AG04449 (cell line): ENCODE measurements at places on chromosomes 2 and 18.

GRCh38 chr18:77013811-77014521 lies 118.6 kb downstream of the MBP start:
- DNase-seq: no peak

DNA sequence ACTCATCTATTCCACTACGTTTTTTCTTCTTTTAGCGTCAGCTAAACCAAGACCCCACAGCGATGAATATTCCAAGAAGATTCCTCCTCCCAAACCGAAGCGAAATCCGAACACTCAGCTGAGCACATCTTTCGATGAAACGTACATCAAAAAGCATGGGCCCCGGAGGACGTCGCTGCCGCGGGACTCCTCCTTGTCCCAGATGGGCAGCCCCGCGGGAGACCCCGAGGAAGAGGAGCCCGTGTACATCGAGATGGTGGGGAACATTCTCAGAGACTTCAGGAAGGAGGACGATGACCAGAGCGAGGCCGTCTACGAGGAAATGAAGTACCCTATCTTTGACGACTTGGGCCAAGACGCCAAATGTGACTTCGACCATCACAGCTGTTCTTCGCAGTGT lies 182.4 kb downstream of the NYAP2 start:
- DNase-seq: no peak

GRCh38 chr2:241120440-241120839 lies 18.4 kb upstream of the MTERF4 start:
- no peak for DNase-seq

DNA sequence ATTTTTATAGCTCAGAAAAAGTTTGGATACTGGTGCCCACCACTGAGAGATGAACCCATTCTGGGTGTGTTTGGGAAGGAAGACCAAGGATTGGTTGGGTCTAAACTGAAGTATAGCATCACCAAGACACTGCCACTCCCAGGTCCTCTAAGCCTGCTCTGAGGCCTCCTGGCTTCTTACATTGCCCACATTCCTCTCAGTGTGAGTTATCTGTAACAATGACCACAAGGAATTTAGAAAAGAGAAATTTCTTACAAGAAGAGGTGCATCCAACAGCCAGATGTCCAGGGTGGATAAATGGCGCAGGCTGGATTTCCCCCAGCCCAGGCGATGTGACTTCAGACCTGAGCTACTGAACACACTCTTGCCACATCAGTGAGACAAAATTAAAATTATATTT lies 1.6 kb upstream of the GPR45 start:
- peak; percentile 87 for DNase-seq

- no peak for DNase-seq
Measured at GRCh38 chr2:32801741-32802140, 145.0 kb upstream of the LTBP1 start.

GRCh38 chr2:181376442-181376841 lies 80.7 kb upstream of the ITGA4 start:
- DNase-seq: no peak

DNA sequence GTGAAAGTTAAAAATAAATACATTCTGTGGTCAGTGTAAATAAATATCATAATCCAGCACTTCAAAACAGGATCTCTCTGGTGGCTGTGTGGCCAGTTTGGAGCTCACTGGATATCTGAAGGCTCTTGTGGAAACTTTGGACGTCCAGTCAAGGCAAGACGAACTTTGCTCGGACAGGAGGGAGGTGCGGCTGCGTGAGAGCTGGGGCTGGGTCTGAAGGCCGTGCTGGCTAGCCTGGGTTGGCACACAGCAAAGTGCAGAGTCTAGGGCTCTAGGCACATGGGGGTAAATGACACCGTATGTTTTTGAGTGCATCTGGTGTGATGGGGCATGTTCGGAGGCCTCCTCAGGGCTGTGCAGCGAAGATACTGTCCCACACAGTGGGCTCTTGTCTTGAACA lies 78.9 kb upstream of the TXNDC2 start:
- no peak for DNase-seq

GRCh38 chr18:21167641-21168377 lies 56.2 kb upstream of the ROCK1 start:
- no peak for DNase-seq

DNA sequence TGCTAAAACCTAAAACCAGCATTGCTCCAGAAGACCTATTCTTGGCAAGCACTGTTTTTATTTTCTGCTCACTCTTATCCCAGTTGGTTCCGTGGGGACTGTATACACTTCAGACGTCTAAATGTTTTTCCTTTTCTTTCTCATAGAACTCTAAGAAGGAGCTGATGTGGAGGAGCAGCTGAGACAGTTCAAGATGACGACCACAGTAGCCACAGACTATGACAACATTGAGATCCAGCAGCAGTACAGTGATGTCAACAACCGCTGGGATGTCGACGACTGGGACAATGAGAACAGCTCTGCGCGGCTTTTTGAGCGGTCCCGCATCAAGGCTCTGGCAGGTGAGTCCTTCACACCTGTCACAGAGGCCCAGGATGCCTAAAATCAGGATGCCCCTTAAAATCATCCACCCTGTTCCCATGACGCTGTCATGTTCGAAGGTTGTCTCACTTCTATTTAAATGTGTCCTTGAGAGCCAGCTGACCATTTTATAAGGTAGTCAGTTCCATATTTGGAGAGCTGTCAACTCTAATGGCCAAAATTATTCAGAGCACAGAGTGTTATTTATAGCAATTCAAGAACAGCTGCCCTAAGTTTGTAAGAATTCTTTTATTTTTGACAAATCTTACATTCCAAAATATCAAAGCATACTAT lies 70.2 kb downstream of the SPTBN1 start:
- no peak for DNase-seq

DNA sequence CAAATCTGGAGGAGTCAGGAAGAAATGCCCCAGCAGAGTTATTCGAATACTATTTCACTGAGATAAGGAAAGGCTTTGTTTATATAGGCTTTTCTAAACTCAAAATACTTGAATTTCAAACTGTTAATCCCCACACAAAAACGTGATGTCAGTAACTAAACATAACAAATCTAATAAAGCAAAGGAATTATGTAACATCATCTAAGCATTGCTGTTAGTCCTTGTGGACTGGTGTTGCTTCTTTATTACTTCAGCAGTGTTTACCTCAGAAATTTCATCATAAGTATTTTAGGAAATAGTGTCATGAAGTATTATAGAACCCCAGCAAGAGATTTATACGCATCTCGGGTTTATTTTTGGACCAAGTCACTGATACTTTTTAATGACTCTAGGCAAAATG lies 19.7 kb upstream of the SANBR start:
- DNase-seq: no peak

DNA sequence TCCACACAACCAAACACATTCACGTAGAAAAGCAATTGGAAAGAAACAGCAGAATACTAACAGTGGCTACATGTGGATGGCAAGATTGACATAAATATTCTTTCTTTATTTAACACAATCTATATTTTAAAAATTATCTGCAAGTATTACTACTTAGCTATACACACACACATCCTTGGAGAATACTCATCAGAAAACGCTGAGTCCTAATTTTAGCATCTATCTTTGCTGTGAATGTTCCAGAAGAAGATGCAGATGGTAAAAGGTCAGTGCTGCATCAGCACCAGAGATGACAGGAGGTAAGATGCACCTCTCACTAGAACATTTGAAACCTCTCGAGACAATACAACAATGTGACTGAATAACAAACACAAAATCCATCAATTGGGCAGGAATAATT lies 148.5 kb downstream of the L3MBTL4 start:
- DNase-seq: no peak

- DNase-seq: no peak
Measured at GRCh38 chr2:45912109-45912508, 260.6 kb downstream of the PRKCE start.

DNA sequence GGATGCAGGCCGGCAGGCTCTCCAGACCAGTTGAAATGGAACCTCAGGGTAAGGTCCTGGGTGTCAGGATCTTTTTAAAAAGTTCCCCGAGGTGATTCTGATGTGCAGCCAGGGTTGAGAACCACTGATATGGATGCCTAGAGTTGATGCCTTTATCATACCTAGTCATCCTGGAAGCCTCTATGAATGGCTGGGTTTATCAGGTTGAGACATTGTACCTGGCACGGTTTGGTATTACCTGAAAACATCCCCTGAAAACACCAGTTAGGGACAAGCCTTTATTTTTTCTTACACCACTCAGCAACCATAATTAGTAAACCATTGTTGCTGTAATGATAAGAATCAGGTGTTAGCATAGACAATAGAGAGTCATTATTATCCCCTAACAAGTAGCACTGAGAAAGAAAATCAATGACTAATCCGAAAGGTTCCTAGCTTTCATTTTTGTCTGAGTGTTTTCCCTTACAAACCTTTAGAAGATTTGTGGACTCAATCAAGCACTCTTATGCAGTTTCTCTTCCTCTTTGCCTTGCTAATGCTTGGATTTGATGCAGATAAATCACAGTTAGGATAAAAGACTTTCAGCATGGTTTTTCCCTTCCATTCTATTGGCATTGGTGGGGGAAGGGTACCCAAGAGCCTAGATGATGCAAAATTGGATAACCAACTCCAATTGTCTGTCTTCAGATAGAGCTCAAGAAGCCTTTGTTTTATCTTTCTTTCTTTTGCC lies 116.5 kb upstream of the LYPD6 start:
- DNase-seq: no peak

DNA sequence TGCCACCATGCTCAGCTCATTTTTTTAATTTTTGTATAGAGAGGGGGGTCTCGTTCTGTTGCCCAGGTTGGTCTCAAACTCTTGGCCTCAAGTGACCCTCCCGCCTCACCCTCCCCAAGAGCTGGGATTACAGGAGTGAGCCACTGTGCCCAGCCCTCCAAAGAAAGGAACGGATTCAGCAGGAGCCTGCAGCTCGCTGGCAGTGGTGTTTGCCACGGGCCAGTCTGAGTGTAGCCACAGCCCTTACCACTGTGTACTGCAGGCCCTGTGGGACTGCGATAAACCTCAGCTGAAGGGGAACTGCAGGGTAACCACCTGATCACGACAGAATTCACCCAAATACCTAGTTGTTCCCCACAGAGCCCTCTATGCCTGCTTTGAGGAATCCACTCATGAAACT lies 6.8 kb downstream of the COPS9 start:
- no peak for DNase-seq

DNA sequence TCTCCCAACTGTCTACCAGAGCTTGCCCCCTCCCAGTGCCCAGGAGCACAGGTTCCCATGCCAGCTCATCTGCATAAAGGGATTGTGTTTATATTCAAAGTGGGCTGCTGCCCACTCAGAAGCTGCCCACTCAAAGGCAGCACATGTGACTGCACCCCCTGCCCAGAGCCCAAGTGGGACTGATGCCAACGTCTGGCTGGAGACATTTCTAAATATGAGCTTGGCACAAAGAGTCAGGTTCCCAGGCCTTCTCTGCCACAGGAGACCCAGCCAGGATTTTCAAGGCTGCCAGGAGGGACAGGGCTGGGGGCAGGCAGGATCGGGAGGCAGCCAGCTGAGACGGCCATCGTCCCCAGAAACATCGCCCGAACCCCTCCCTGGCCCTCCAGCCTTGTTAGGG lies 67.1 kb downstream of the ZBTB7C start:
- DNase-seq: no peak

DNA sequence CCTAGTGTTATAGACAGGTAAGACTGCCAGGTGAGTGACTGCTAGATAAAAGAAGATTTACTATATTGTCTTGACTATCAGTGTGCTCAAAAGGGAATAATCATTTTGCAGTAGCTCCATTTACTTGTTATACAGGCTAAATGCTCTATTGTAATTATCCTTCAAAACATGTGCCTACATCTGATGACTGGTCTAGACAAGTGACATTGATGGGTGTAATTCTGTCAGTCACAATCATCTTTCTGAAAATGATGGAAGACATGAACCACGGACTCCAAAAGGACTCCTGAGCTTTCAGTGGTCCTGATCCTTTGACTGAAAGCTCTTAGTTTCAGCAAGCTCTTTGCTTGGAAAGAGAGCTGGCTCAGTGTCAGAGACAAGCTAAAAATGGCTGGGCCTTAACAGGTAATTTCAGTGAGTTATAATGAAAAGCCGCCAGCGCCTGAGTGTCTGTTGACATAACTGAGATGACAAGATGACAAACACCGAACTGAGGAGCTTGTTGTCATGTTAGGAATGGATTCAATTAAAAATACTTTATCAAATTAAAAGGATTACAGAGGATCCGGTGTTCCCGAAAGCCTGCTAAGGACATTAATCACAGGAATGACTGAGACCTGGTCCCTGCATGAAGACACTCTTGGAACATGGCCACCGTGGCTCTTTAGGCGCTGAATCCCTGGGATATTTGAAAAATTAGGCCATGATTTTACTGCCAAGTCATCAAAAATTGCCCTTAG lies 141.7 kb downstream of the CMPK2 start:
- no peak for DNase-seq

DNA sequence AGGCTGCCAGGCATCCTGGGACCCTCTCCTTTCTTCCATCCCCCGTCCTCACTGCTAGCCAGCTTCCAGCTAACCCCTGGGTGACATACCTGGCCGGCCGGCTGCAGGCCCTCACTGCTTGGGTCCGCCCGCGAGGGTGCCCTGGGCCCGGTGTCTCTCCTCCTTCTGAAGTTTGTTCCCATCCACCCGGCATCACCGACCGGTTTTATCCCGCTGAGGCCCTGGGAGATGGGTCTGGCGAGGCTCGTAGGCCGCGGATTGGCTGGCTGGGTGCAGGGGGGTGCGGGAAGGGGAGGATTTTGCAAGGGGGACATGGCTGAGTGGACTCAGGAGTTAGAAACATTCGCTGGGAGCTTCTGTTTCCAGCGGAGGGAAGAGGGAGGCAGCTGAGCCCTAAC lies at the start of gene PAX8:
Gene PAX8, minus strand, starts transcription at position 180 of the 398 bp plus-strand sequence. CDS start 527 bp downstream, outside the sequence.
- no peak for DNase-seq
